ENCODE measurements at places on chromosomes 1 and 21.

DNA sequence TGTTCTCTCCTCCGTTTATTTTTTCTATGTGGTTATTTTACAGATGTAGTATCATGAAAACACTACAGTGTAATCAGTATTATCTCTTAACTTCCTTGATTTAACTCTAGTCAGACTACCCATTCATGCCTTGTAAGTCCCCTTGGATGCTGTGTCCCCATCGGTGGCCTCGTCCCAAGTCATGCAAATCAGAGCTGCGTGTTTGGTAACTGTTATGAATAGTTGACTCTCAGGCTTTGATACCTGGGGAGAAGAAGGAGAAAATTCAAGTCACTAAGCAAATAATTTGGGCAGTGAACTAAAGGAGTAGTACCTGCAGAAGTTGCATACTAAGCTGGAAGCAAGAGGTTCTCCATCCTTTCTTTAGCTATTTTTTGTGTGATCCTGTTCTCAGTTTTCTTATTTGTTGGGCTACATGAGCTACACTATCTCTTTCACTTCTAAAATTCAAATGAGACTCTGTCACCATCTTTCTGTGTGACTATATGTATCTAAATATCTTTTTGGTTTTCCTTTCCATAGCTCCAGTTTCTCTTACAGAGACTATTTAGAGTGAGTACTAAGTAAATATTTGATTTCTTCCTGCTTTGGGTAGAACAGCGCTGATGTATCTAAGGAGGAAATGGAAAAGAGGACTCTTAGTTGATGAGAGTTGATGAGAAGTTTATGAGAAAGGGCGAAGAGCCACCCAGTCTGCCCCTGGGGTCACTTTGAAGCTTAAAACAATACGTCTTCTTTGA, 50.9 kb downstream of the VANGL2 start:
- DNase-seq = no peak

- no peak for DNase-seq
Measured at GRCh38 chr1:147475488-147475887, 65.8 kb upstream of the BCL9 start.

DNA sequence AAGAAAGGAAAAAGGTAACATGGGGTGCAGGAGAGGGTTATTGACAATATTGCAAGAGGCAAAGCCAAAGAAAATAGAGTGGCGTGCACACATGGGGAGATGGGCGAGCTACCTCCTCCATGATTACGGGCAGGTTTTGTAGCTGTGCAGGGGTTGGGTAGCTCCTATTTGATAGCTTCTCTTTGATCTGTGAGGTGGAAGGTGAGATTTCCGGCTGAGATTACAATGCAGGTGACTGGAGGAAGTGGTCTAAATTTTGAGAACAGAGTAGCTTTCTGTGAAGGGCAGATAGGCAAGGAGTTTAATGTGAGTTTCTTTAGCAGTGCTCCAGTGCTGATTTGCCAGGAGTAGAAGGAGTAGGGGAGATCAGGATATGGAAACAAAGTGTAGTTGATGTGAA, 263.4 kb downstream of the PLA2G4A start:
- no peak for DNase-seq

DNA sequence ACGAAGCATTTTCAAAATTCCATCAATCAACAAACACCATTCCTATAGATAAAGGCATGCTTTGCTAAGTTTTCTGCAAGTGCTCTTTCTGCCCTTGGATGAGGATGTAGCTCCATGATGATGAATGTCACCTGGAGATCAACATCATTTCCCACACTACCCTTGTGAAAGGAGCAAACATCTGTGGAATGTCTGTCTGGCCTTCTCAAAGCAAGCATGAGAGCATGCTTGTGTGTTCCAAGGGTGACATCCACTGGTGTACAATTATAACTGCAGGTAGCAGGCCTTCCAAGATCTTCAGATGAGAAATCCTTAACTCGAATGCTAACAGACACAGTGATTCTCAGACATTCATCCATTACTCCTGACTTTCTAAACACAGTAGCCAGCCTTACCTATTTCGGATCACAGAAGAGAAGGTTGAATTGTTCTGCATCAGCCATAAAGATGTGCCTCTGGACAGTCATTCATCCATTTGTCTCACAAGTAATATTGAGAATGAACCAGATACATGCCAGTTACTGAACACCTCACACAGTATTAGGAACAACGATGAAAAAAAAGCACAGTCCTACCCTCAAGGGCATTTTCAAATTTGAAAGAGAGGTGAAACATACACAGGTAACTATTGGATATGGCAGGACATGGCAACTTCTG, 162.4 kb downstream of the TPR start:
- DNase-seq = no peak

DNA sequence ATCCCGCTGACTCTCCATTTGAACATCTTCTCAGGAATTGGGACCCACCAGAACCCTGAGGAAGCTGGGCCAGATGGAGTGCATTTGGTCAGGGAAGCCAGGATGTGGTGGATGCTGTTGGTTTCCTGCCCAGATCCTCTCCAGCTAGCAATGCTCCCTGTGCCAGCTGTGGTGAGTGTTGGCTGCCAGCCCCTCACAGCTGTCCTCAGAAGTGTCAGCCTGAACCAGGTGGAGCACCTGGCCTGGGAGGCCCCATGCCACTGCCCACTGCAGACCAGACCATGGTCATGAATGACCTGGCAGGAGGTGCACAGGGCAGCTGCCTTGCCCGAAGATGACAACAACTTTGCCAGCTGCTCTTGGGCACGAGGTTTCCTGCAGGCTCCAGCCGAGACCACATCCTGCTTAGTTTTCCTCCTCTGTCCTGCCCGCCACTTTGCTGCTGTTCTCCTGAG, 54.4 kb downstream of the PRSS38 start:
- no peak for DNase-seq

DNA sequence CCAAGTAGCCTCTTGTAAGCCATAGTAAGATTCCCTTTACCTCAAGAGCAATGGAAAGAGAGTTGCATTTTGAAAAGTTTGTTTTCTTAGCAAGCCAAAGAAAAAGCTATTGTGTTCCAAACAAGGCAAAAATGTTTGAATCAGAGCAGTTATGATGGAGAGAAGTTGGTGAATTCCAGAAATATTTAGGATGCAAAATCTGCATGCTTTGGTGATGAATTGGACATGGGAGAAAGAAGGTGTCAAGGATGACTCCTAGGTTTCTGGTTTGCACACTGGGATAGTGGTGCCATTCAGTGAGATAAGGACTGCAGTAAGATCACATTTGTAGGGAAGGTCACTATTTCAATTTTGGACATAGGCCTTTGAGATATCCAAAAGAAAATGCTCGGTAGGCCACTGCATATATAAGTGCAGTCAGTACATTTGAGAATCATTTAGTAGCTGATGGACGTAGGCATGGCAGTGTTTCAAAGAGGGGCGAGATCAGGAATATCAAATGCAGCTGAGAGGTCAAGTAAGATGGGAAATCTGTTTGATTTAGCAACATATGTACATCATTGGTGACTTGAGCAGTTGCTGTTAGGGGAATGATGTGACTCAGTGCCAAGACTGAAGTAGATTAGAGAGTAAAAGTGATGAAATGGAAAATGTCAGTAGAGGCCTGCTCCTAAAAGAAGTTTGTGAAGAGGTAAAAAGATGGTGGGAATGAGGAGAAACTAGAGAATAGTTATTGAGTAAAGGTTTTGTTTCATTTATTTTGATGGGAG, 33.9 kb upstream of the GPR25 start:
- DNase-seq = no peak

GRCh38 chr1:192866241-192866868, 57.5 kb downstream of the RGS2 start:
- DNase-seq = no peak

DNA sequence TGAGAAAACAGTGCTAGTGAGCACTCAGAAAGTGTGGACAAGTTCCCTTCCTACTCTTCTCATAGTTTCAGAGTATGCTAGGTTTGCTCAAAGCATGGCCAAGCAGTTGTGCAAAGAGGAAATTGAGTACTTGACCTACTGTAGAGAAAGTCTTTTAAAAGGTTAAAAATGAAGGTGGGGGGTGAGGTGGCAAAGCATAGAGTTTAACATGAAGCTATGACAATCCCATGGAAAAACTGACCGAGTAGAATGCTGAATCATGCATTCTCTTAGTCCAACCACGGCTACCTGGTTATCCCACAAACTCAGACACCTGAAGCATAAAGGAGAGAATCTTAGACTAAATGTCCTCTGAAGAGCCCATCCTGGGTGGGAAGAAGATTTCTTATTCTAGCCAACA, 79.9 kb downstream of the PTPN14 start:
- DNase-seq = no peak

GRCh38 chr1:27736252-27736651, 10.5 kb downstream of the FAM76A start:
- no peak for DNase-seq

DNA sequence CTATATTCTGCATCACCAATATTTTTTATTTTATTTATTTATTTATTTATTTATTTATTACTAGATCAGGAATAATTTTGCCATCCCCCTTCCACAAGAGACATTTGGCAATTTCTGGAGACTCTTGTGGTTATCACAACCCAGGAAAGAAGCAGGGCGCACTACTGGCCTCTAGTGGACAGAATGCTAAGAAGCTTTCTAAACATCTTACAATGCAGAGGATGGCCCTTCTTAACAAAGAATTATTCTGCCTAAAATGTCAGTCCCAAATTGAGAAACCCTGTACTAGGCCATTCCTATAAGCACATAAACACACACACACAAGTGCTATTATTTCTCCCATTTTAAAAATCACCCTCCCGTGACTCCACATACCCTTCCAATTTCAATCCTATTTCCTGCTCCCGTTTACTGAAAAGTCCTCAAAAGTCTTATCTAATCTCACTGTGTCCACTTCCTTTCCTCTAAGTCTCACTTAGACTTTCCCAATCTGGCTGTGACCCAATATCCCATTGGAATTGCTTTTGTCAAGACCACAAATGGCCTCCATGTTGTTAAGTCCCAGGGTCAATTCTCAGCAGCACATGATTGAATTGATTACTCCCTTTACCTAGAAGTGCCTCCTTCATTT, 43.7 kb upstream of the RNF11 start:
- peak; percentile 27 for DNase-seq

DNA sequence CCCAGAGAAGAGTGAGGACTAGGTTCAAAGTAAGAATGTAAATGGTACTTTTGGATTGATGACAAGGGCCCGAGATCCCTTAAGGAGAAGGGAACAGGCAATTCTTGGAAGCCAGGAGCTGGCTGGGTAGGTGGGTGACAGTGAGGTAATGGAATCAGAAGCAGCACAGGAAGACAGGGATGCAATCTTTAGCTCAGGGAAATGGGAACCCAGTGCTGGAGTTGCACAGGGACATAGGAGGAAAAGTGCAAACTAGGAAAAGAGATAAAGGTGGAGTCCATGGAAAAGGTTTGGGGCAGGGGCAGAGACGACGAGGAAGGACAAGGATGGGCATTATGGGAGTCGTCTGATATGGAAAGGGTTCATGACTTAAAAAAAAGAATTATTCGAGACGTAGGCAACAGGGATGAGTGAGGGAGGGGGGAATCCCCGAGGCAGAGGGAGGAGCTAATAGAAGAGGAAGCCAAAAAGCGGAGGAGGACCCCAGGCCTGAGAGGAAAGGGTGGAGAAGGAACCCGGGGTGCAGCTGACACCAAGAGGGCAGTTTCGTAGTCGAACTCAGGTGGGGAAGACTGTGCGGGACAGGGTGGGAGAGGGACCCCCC, 495 bp downstream of the PI4KB start:
- DNase-seq = peak; percentile 52

DNA sequence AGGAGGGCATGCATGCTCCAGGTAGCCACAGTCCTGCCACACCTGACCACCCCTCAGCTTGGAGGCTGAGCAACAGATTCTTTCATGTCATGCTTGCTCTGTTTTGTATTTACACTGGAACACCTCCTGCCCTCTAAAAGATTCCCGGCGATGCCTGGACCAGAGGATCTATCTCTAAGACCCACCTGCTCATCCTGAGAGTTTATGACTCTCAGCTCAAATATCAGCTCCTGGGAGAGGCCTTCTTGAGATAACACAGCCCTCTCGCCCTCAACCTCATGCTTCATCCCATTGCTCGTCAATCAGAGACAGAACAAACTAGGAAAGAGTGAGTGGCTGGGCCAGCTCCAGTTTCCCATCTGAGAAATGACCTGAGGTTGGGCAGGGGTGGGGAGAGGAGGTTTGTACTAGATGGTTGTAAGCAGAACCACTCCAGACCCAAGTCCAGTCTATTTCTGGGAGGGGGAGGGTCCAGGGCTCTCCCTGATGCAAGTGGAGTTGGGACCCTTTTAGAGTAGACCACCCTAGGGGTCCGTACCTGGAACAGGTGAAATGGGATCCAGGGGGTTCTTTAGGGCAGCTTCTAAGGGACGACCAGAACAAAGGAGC, 524.5 kb downstream of the MATN1 start:
- DNase-seq = no peak

DNA sequence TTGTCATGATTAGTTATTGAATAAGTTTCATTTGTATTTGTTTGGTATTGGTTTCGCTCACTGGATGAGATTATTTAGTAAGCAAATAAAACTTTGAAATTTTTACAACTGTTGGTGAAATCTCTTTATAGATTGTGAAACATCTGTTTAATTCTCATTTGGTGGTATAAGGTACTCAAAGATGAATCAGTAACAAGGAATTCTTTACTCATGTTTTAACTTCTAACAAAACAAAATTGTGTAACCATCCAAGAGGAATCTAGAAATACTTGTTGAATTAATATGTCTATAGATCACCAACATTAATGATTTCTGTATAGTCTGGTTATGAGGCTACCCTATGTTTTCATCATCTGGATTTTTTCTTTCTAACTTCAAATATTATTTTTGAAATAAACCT, 62.8 kb upstream of the USP25 start:
- DNase-seq = no peak

GRCh38 chr1:181818943-181819342, 242.6 kb downstream of the ZNF648 start:
- DNase-seq = no peak

DNA sequence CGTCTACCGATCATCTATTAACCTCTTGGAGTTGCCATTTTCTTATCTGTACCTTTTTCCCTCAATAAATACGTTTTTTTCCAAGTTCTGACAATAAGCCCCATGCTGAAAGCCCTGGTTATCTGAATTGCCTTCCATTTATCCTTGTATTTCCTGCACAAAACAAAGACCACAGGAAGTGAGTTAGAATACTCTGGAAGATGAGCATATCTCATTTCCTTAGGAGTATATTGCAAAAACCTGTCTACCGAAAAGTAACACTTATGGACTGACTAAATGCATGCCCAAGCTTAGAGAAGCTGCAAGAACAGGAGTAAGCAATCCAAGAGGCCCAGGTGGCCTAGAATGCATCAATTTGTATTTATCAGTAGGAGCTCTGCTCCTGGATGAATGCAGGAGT, 39.9 kb downstream of the DIRAS3 start:
- DNase-seq = no peak

DNA sequence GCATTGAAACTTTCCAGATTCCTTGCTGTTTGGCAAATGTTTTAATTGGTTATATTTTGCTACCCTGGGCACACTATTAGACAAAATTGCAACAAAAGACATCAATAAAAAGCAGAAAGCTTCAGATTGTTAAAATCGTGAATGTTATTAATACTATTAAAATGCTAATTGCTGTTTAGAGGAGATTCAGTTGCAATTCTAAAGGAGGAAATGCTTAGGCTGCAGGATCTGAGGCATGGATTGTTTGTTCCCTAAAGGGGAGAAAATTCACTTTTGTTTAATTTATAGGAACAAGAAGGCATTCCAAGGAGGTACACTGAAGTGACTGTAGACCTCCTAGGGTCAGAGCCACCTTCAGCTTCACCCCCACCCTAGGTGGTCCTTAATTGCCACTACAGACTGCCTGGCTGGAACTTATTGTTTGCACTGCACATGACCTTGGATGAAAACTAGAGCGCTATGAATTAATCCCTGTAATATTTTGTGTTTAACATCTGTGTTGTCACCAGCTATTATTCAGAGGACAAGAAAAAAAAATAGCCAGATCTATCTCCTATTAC, 1266.9 kb upstream of the ADGRL2 start:
- no peak for DNase-seq

GRCh38 chr1:179917601-179918429, 35.7 kb downstream of the TOR1AIP1 start:
- no peak for DNase-seq
